Chondrocyte (in vitro differentiated cells): ENCODE measurements at places on chromosomes 1 and 21. TPM values are rescaled to one million over a fixed set of nuclear protein-coding genes. Genes with fewer than 3 reads are reported as not detected.

Gene ADAMTS4
- total RNA-seq = 1.5 to 2.8 TPM (median 2.2 TPM) in 3 replicates

Gene TNFAIP8L2
- total RNA-seq = not detected in 3 replicates

Gene KCNE2
- total RNA-seq = 0.35 TPM in 1 of 3 replicates, not detected in the others

Gene C4BPA
- total RNA-seq = not detected in 3 replicates

Gene RHCE
- 1.0 to 1.7 TPM (median 1.0 TPM) in 3 replicates for total RNA-seq

Gene ELOVL1
- 78.9 to 103 TPM (median 101 TPM) in 3 replicates for total RNA-seq

DNA sequence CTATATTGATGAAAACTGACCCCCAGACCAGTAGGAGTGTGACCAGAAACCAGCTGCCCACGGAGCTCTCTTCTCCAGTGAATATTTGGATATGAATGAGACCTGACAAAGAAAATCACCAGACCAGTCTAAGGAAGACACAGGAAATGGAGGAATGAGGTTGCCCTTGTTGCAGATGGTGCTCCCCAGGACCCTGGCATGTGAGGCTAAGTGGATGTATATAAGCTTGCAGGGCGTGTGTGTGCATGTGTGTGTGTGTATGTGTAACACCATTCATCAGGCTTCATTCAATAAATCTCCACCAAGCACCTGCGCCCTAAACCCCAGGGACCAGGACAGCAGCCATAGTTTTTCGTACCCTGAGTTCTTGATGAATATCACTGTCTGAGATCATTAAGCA is 14.4 kb downstream of the PHLDA3 start:
- no peak for DNase-seq

DNA sequence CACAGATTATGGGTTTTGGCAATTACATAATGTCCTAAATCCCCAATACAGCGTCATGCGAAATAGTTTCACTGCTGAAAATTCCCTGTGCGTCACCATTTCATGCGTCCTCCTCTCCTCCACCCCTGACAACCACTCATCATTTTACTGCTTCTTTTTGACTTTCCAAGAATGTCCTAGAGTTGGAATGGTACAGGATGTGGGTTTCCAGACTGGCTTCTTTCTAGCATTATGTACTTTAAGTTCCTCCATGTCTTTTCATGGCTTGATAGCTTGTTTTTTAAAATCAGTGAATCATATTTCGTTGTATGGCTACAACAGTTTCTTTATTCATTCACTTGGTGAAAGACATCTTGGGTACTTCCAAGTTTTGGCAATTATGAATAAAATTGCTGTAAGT is 7.4 kb downstream of the NBPF3 start:
- DNase-seq = no peak

DNA sequence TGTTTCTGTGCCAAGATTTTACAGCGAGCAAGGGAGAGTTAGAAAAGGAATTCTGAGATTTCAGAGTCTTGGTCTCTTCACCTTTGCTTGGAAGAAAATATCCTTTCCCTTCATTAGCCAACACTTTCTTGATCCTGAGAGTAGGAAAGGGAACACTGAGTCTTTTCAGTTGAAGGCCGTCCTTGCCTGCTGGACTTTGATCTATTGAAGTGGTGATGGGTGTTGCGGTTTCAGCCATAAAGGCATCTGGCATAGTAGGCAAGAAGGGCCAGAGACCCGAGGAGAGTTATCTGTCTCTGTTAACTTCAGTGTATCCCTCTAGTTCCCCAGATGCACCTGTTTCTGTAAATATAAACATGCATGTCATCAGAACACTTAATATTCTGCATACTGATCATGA is 9.7 kb downstream of the SELE start:
- no peak for DNase-seq

DNA sequence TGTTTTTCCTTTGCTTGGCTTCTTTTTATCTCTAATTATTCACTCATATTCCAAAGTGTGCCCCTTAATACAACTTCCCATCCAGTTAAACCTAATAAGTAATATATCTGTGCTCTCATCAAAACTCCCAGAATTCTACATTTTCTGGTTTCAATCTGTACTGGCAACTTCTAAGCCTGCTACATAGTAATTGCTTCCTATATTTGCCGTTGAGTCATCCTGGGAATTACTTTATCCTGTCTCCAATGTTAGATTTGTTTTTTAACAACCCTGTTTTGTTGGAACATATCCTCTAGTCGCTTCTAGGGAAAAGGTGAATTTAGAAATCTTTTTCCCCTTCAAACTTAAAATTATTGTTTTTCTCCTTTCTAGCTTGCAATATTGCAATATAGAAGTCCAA is 620.5 kb upstream of the PKN2 start:
- no peak for DNase-seq

- DNase-seq = peak; percentile 43
Observed at GRCh38 chr1:151362308-151363155, 10.0 kb downstream of the SELENBP1 start.

- no peak for DNase-seq
Observed at GRCh38 chr21:14617871-14618270, 71.8 kb upstream of the SAMSN1 start.

GRCh38 chr1:231027136-231027925 is 12.7 kb downstream of the FAM89A start:
- no peak for DNase-seq

GRCh38 chr1:237171454-237172117 is 129.6 kb downstream of the RYR2 start:
- DNase-seq = no peak

GRCh38 chr1:31199949-31200348 is 39.7 kb downstream of the NKAIN1 start:
- no peak for DNase-seq

DNA sequence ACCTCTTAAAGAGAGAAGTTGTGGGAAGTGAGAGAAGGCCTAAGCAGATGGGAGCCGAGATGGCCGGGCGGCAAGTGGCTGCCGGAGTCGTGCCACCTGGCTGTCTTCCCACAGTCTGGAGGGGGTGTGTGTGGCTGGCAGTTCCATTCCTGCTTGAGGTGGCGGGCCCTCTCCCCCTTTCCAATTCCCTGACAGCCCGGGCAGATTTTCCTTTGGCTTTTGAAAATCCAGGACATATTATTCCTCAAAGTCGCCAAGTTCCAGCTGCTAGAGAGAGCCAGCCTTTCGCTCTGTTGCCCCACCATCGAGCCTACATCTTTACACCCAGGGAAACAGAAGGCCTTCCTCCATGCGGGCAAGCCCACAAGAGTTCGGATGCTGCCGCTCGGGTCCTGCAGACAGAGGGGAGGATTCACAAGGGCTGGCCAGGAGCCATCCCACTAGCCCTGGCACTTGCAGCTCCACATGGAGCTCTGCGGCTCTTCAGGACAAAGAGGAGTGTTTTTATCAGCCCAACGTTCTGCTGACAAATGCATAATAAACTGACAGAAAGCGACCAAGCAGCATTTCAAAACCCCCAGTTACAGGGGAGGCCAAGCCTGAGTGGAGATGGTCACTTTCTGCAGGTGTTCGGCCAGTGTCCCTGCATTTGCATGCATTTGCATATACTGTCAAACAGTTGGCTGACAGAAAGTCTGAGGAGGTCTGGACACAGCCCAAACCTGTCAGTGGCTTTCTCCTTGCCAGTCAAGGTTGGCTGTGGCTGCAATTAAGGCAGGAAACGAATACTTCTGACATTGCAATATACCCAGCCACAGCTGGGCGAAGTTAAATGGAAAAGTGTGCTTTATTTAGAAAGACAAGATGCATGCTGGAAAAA is 45.9 kb downstream of the OLIG1 start:
- no peak for DNase-seq

GRCh38 chr1:199580300-199580699 is 447.2 kb upstream of the NR5A2 start:
- no peak for DNase-seq

DNA sequence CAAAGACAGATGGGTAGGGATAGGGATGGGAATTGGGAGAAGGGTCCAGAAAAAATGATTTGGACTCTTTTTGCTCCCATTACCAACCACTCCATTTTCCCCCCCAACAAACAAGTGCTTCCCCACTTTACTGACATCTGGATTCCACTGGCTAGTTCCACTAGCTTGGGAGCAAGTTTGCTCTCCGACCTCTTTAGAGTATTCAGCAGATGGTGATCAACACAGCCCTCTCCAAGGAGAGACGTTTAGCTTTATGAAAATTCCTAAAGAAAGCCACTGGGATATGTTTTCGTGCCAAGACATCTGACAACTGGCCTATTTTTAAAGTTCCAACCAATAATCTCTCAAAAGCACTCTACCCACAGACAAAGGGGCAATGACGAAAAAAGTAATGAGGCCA is 50.3 kb downstream of the ITPKB start:
- DNase-seq = no peak
